ENCODE measurements at places on chromosomes 1 and 21.

GRCh38 chr1:207745839-207746767 is 5.8 kb upstream of the CD46 start:
- no peak for DNase-seq
- no peak overlapping the region for H3K4me3 ChIP-seq
- no peaks in the 10 kb centered on the region for H3K36me3 ChIP-seq
- peaks cover 4% of the 10 kb centered on the region for H3K4me1 ChIP-seq

GRCh38 chr21:33125680-33126375 is 55.9 kb downstream of the OLIG1 start:
- no peak for DNase-seq
- H3K4me1 ChIP-seq = peaks cover 7% of the 10 kb centered on the region
- H3K36me3 ChIP-seq = no peaks in the 10 kb centered on the region
- H3K4me3 ChIP-seq = no peak overlapping the region
- H3K27me3 ChIP-seq = no peaks in the 10 kb centered on the region

GRCh38 chr1:195867638-195868037 is 740.6 kb downstream of the KCNT2 start:
- H3K27ac ChIP-seq = no peak overlapping the region
- no peak overlapping the region for H3K4me3 ChIP-seq
- H3K4me1 ChIP-seq = no peaks in the 10 kb centered on the region

GRCh38 chr1:5394111-5394510 is 598.1 kb downstream of the NPHP4 start:
- no peaks in the 10 kb centered on the region for H3K4me1 ChIP-seq
- no peak overlapping the region for H3K27ac ChIP-seq
- no peak overlapping the region for H3K4me3 ChIP-seq
- no peaks in the 10 kb centered on the region for H3K36me3 ChIP-seq

- H3K36me3 ChIP-seq = no peaks in the 10 kb centered on the region
- peak overlapping the region; percentile 58 for H3K27ac ChIP-seq
- DNase-seq = no peak
- H3K4me1 ChIP-seq = peaks cover 30% of the 10 kb centered on the region
- no peaks in the 10 kb centered on the region for H3K27me3 ChIP-seq
Observed at GRCh38 chr21:33244779-33245105, 15.0 kb downstream of the IFNAR2 start.

GRCh38 chr1:30872033-30872947 is 36.3 kb downstream of the SDC3 start:
- DNase-seq = no peak
- no peak overlapping the region for H3K4me3 ChIP-seq

- no peak for DNase-seq
- no peaks in the 10 kb centered on the region for H3K27me3 ChIP-seq
- H3K36me3 ChIP-seq = no peaks in the 10 kb centered on the region
- no peak overlapping the region for H3K27ac ChIP-seq
Observed at GRCh38 chr1:234897390-234897749, 231.3 kb downstream of the TOMM20 start.

DNA sequence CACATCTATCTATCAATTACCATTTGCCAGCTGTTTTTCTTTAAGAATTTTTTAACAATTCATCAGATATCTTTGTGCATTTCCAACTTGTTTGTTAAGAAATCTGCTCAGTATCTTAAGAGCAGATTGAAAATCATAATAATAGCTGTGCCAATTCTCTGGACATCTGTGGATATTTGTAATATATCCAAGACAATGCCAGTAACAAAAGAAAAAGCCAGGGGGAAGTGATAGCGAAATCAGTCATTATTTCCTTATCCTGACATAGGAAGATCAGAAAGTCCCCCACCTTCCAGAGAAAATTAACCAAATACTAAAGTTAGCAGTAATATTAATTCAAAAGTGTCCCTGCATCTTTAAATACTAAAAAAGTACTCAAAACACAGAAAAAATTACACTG is 217.1 kb downstream of the RERE start:
- no peaks in the 10 kb centered on the region for H3K36me3 ChIP-seq
- H3K27me3 ChIP-seq = no peaks in the 10 kb centered on the region
- H3K4me3 ChIP-seq = no peak overlapping the region
- DNase-seq = no peak

DNA sequence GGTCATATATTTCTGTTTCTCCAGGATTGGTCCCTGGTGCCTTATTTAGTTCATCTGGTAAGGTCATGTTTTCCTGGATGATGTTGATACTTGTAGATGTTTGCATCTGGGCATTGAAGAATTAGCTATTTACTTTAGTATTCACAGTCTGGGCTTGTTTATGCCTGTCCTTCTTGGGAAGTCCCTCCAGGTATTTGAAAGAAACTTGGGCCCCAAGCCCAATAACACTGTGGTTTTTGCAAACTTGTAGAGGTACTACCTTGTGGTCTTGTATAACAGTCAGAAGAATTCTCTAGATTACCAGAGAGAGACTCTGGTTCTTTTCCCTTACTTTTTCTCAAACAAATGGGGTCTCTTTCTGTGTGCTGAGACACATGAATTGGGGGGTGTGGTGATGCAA is 251.4 kb upstream of the B3GALT2 start:
- peaks cover 8% of the 10 kb centered on the region for H3K4me1 ChIP-seq
- H3K36me3 ChIP-seq = no peaks in the 10 kb centered on the region
- H3K27me3 ChIP-seq = no peaks in the 10 kb centered on the region
- no peak for DNase-seq

DNA sequence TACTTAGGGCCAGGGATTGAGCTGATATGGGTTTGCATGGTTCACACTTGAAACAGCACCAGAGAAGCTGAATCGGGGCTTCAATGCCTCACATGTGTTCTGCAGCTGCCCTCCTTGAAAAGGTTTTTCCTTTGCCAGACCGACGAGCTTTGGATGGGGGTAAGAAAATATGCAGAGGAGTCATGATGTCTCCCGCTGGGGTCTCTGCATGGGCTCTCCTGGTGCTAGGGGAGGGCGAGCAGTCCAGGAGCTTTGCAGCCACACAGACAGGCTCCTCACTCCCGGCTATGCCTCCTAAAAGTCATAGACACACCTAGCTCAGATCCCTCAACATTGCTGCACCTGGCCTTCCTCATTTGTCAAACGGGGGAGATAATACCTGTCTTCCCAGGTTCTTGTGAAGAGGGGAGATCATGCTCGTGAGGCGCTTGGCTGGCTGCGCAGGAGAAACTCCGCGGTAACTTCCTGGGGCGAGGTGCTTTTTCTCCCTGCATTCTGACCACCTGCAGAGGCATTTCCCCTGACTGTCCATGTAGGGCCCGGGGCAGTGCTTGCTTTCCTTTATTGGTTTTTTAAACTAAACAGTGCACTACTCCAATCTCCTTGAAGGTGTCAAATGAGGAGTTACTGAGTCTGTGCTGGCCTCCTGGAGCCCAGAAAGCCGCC is 112.4 kb downstream of the PLXNA2 start:
- no peak overlapping the region for H3K27ac ChIP-seq
- H3K4me1 ChIP-seq = peaks cover 6% of the 10 kb centered on the region
- no peaks in the 10 kb centered on the region for H3K27me3 ChIP-seq
- no peaks in the 10 kb centered on the region for H3K36me3 ChIP-seq

DNA sequence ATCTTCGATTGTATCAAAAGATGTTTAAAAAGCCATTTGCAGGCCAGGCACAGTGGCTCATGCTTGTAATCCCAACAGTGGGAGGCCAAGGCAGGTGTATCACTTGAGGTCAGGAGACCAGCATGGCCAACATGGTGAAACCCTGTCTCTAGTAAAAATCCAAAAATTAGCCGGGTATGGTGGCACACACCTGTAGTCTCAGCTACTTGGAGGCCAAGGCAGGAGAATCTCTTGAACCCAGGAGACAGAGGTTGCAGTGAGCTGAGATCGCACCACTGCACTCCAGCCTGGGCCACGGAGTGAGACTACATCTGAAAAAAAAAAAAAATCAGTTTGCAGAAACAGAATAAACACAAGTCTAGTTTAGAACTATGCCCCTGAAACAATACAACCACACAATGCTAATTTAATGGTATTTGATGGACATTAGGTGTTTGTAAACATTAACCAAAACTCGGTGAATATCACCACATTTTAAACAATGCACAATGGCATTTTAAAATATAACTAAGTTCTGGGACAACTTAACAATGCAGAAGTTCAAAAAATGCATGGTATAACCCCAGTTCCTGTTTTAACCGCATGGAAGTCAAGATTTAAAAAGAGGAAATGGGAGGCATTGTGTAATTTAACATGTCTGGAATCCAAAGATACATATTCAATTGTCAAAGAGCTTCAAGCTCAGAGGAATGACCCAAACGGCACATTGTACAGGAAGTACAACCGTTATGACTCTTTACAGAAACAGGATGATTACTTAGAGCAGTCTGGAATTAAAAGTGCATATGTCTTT is 7.1 kb upstream of the PTTG1IP start:
- H3K36me3 ChIP-seq = peaks cover 2% of the 10 kb centered on the region
- H3K4me1 ChIP-seq = peaks cover 19% of the 10 kb centered on the region
- no peak for DNase-seq
- H3K27ac ChIP-seq = no peak overlapping the region
- no peak overlapping the region for H3K4me3 ChIP-seq

DNA sequence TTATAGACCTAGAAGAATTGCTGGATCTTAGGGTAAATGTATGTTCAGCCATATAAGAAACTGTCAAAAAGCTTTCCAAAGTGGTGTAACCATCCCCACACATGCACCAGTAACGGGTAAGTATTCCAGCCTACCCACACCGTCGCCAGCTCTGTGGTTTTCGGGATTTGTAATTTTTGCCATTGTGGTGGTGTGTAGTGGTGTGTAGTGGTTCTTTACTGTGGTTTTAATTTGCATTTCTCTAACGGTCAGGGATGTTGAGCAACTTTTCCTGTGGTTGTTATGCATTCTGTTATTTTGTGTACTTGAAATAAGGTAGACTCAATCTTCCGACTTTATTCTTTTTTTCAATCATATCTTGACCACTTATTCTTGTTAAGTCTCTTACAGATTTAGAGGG is 342.4 kb upstream of the AJAP1 start:
- no peaks in the 10 kb centered on the region for H3K27me3 ChIP-seq
- no peak overlapping the region for H3K4me3 ChIP-seq
- H3K4me1 ChIP-seq = no peaks in the 10 kb centered on the region
- H3K36me3 ChIP-seq = no peaks in the 10 kb centered on the region

DNA sequence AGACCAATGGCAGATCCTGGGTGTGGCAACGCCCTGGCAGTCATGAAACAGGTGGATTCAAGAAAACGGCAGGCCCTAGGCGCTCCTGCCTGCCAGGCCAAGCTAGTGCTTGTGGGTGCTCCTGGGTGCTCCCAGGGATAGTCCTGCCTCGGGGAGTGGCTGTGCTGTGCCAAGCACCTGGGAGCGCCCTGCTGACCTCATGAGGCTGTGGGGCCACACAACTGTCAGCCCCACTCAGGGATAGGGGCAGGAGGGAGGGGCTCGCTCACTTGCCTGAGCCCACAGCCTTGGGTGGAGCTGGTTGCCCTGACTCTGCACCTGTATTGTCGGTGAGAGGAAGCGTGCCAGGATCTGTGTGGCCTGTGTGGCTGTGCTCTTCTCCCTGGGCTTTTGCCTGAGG is 9.4 kb downstream of the SNAP47 start:
- no peak for DNase-seq
- H3K4me3 ChIP-seq = no peak overlapping the region
- no peaks in the 10 kb centered on the region for H3K27me3 ChIP-seq
- no peak overlapping the region for H3K27ac ChIP-seq
- H3K36me3 ChIP-seq = peaks cover 15% of the 10 kb centered on the region
- H3K4me1 ChIP-seq = peaks cover 3% of the 10 kb centered on the region

- no peaks in the 10 kb centered on the region for H3K27me3 ChIP-seq
- peaks cover 4% of the 10 kb centered on the region for H3K4me1 ChIP-seq
Observed at GRCh38 chr1:221992427-221992826, 250.5 kb upstream of the DUSP10 start.

DNA sequence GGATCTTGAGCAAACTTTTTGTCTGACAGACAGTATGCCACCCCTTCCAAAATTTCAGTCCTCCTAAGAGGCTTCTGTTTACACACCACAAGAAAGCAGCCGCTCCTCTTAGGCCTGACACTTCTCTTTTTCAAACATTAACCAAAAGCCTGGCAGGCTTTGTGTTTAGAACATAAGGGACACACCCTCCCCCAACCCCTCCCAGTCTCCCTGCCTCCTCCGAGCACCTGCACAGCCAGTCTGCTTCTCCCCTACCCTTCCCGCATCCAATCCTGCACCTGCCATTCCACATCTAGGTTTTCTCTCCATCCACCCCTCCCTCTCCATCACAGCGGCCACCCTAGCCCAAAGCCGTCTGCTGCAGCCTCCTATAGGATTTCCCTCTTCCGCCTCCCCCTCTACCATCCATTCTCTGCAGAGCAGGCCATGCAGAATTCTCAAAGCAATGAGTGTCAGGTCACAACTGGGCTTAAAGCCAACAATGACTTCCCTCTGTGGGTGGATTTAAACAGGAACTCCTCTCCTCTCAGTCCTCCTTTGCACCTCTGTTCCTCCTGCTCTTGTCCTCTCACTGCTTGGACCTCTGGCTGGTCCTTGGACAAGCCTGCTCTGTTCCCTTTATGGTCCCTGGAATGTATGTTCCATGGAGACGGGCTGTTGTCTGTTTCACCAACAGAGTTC is 478.2 kb downstream of the NPHP4 start:
- H3K27me3 ChIP-seq = peaks cover 50% of the 10 kb centered on the region
- H3K36me3 ChIP-seq = no peaks in the 10 kb centered on the region
- DNase-seq = no peak
- no peak overlapping the region for H3K27ac ChIP-seq

GRCh38 chr1:56453016-56453415 is 126.3 kb downstream of the PLPP3 start:
- no peaks in the 10 kb centered on the region for H3K4me1 ChIP-seq
- no peak for DNase-seq
- no peak overlapping the region for H3K4me3 ChIP-seq
- H3K27ac ChIP-seq = no peak overlapping the region
- no peaks in the 10 kb centered on the region for H3K36me3 ChIP-seq

GRCh38 chr1:157652859-157653493 is 47.6 kb downstream of the FCRL3 start:
- H3K27me3 ChIP-seq = no peaks in the 10 kb centered on the region
- no peak overlapping the region for H3K4me3 ChIP-seq
- no peaks in the 10 kb centered on the region for H3K4me1 ChIP-seq
- H3K36me3 ChIP-seq = no peaks in the 10 kb centered on the region

DNA sequence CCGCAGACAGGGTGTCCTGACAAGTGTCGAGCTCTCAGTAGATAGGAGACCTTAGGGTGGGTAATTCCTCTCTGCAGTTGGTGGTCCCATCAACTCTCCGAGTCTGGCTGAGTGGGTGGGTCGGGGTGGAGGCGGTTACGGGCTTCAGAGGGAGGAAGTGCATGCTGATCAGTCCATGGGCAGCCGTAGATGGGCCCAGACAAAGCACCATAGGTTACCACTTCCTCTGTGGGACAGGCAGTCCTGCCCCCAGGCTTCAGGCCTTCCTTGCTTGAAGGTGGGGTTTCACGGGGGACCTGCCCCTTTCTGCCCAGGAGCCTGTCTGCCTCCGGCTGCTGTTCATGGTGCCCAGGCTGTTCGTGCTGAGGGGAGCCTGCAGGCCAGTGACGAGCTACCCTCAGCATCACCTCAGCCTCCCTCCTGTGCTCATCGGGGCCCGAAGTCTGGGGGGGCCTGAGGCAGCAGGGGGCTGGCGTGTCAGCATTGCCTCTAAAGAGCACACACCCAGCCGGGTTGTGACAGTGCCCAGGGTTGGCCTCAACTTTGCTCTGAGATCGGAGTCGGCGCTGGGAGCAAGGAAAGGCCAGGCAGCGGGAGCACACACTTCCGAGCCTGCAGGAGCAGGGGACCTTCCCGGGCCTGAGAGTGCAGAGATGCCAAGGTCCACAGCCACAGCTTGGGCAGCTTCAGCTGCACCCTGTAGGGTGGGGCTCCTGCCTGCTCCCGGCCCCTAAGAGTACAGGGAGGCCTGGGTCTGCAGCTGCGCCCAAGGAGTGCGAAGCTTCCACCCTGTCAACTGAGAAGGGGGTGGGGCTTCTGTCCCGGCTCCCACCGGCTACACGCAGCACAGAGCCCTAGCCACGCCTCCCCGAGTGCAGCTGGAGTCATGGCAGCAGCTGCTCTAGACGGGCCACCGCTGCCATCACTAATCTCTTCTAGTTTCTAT is 225.4 kb upstream of the NRIP1 start:
- no peak overlapping the region for H3K27ac ChIP-seq
- H3K27me3 ChIP-seq = peaks cover 3% of the 10 kb centered on the region
- no peaks in the 10 kb centered on the region for H3K36me3 ChIP-seq
- no peak for DNase-seq
